PC-3 (cell line): ENCODE measurements at places on chromosomes 2 and 18. TPM values are rescaled to one million over a fixed set of nuclear protein-coding genes. Genes with fewer than 3 reads are reported as not detected.

DNA sequence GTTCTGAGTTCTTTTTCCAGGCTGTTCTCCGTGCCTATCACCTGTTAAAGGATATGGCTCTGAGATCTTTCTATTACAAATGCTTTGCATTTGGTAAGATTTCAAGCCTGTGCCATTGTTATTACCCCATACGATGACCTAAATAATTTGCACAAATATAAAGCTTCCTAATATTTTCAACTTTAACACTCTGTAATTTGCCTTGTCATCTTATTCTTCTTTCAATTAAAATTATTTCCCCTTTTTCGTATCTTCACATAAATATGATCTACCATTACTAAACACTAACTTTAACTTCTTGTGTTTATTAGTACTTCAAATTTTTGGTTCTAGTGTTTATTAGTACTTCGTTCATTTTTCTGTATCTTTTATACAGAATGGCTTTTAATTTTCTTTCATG, 3.2 kb upstream of the MSL3B start:
- DNase-seq = no peak

- DNase-seq = no peak
These were observed 52.5 kb upstream of the LTBP1 start for GRCh38 chr2:32894119-32894728.

DNA sequence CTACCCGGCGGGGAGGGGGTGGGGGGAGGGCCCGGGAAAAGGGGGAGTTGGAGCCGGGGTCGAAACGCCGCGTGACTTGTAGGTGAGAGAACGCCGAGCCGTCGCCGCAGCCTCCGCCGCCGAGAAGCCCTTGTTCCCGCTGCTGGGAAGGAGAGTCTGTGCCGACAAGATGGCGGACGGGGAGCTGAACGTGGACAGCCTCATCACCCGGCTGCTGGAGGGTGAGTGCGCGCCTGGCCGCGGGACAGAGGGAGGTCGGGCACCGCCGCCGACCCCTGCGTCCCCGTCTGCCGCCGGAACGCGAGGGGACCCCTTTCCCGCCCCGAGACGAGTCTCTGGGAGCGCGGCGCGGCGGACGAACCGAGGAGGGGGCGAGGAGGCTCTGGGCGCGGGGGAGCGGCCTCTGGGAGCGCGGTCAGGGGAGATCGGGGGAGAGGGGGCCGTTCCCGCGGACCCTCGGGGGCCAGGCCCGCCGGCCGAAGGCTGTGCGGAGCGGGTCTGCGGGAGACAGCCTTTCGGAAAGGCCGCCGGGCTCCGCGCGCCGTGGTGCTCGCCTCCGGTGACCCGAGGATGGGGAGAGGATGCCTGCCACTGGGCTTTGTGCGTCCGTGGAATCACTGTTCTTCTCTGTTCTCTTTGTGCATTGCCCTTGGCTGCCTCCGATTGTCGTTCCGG, 463 bp downstream of the PPP1CB start:
- DNase-seq = no peak

GRCh38 chr2:25446122-25446521, 104.4 kb upstream of the DNMT3A start:
- no peak for DNase-seq

- DNase-seq = no peak
These were observed 72.5 kb downstream of the NFATC1 start for GRCh38 chr18:79468119-79468789.

GRCh38 chr2:54271189-54271588, 15.2 kb upstream of the TSPYL6 start:
- no peak for DNase-seq

ST8SIA3 gene
- total RNA-seq = not detected in 2 replicates

HOXD10 gene
- not detected in 2 replicates for total RNA-seq

ANKRD36C gene
- 8.5 and 17.6 TPM in 2 replicates for total RNA-seq

MYCN gene
- total RNA-seq = not detected in 2 replicates

LIMS3 gene
- 0.26 TPM in 1 of 2 replicates, not detected in the other for total RNA-seq

PROC gene
- 0.35 and 0.58 TPM in 2 replicates for total RNA-seq
